ENCODE measurements at places on chromosomes 7 and 10. TPM values are rescaled to one million over a fixed set of nuclear protein-coding genes. Genes with fewer than 3 reads are reported as not detected.

SPDYE8 gene
- not detected for total RNA-seq

DNA sequence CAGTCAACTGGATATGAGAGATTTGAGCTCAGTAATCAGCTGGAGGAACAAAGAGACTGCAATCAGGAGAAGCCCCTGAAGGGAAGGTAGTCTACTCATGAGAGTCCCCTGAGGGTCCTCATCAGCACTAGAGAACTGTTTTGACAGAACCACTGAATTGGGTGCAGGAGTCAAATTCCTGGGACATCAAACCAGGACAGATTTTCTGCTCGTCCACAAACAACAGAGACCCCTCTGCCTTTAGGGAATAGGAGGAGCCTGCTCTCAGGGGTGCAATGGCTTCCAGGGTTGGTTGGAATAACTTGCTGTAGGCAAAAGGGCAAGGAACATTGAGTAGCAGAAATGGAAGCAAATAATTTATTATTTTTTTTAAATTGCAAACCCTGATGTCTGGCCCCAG lies 21.9 kb upstream of the NEUROD6 start:
- no peak for DNase-seq
- no peak overlapping the region for H3K27ac ChIP-seq
- no peaks in the 10 kb centered on the region for H3K4me1 ChIP-seq
- H3K36me3 ChIP-seq: no peaks in the 10 kb centered on the region
- H3K27me3 ChIP-seq: no peaks in the 10 kb centered on the region

DNA sequence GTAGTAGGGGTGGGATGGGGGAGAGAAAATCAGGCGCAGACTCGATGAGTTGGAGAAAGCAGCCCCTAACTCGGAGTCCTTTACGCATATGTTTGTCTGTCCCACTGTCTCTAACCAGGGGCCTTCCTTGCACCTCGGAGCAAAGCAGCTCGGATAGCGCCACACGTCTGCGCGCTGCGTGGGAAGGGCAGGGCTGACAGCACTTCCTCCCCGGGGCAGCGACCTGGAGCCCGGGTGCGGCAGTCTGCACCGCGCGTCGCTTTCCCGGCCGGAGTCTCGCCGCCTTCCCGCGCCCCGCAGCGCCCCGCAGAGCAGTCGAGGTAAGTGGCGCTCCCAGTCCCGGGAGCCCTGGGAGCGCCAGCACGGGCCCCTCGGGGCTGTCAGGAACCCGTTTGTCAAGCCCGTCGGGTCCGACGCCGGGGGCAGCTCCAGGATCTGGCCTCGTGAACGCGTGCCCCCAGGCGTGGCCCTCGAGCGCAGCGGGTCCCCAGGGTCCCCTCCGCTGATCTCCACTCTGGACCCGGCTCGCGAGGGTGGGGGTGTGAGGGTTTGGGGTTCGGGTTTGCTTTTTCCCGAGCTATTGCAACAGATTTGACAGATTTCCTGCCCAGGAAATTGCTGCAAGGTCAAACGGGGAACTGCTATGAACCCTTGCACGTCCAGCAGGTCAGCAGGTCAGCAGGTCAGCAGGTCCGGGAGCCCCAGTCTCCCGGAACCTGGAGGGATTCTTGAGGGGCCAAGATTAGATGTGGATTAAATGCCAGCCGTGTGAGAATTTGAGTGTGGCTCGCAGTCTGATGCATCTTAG lies 597 bp downstream of the APBB1IP start:
- no peaks in the 10 kb centered on the region for H3K27me3 ChIP-seq
- peaks cover 51% of the 10 kb centered on the region for H3K4me1 ChIP-seq
- DNase-seq: peak; percentile 91
- H3K36me3 ChIP-seq: peaks cover 21% of the 10 kb centered on the region

- DNase-seq: no peak
- no peak overlapping the region for H3K4me3 ChIP-seq
- H3K27me3 ChIP-seq: no peaks in the 10 kb centered on the region
- H3K27ac ChIP-seq: no peak overlapping the region
- H3K4me1 ChIP-seq: no peaks in the 10 kb centered on the region
Measured at GRCh38 chr10:98382691-98383101, 32.3 kb downstream of the PYROXD2 start.

DNA sequence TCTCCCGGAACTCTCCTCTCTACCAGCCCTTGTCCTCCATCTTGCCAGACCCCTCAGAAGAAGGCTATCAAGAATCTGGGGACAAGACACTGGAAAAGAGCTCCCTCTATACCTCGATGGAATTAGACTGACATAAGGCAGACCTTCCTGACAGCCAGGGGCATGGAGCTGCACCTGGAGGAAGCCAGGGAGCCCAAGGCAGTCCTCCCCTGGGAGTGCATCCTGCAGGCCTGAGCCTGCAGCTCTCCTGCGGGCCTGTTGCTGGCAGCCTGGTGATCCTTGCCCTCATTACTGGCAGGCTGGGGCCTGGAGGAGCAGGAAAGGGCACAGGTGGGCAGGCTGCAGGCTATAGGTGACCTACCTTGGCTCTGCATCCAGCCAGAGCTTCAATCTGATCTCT lies 323.4 kb downstream of the GRID1 start:
- H3K27ac ChIP-seq: no peak overlapping the region
- H3K4me1 ChIP-seq: peaks cover 21% of the 10 kb centered on the region
- no peak overlapping the region for H3K4me3 ChIP-seq
- DNase-seq: no peak
- no peaks in the 10 kb centered on the region for H3K36me3 ChIP-seq

DNA sequence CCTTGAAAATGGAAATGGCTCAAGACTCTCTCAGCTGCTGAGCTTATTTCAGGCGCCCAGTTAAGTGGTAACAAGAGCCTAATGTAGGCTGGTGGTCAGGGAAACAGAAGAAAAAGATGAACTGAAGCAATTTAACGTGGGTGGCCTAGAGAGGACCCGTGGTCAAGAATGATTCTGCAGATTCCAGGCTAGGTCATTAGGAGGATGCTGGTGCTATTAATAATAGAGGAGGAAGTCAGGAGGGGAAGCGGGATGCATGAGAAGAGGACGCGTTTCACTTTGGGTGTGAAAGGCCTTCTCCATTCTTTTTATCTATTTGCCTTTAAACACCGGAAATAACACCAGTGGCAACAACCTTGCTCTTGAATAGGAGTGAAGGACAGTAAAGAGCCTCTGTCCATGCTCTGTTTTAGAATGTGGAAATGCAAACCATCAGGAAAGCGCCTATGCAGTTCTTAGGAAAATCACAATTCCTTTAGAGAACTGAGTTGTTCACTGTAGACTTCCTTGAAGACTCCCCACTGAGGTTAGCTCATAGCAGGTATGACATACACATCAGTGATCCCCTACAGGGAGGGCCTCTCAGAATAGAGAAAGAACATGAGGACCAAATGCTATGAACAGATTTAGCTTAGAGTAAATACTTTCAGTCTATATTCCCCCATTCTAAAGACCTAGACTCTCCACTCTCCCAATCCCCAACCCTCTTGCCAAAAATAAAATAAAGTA lies 8.6 kb downstream of the LIPA start:
- no peak for DNase-seq
- H3K4me1 ChIP-seq: no peaks in the 10 kb centered on the region
- H3K4me3 ChIP-seq: no peak overlapping the region

GRCh38 chr10:112366992-112367391 lies 6.9 kb upstream of the ACSL5 start:
- no peak overlapping the region for H3K27ac ChIP-seq
- peaks cover 5% of the 10 kb centered on the region for H3K4me1 ChIP-seq
- no peaks in the 10 kb centered on the region for H3K36me3 ChIP-seq
- no peak overlapping the region for H3K4me3 ChIP-seq
- no peaks in the 10 kb centered on the region for H3K27me3 ChIP-seq
